GM12878 (cell line): ENCODE measurements at places on chromosomes 7 and 10.

DNA sequence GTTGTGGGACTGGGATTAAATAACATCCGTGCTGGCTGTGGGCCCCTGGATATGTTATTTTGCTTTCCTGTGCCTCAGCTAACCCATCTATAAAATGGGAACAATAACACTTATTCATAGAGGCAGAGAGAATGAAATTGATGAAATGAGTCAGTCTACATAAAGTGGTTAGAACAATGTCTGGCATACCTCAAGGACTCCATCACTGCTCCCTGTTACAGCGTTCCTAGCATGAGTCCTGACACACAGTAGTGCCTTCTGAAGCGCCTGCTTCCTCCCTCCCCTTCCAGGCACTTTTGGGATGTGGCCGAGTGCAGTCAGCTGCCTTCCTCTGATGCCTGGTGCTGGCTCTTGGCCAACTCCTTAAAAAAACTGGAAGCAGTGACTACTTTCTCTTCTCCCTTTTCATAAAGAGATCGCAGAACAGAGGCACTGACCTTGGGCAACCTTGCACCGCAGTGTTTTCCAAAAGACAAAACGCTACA, 108.4 kb upstream of the ZMIZ1 start:
- DNase-seq: no peak

DNA sequence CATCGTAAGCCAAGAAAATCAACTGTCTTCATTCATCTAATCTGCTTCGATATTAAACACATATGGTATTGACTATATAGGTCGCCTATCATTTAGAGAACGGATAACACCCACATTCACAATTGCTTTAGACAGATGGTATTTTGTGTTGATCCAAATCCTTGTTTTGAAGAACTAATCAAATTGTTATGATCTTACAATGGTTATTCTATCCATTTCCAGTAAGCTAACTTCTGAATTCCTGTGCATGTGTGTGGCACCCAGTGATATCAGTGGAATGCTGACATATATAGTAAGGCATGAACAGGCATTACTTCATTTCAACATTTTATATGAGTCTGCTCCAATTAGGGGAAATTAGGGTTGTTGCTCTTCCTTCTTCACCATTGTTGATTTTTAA, 98.8 kb downstream of the SEMA3E start:
- DNase-seq: no peak

DNA sequence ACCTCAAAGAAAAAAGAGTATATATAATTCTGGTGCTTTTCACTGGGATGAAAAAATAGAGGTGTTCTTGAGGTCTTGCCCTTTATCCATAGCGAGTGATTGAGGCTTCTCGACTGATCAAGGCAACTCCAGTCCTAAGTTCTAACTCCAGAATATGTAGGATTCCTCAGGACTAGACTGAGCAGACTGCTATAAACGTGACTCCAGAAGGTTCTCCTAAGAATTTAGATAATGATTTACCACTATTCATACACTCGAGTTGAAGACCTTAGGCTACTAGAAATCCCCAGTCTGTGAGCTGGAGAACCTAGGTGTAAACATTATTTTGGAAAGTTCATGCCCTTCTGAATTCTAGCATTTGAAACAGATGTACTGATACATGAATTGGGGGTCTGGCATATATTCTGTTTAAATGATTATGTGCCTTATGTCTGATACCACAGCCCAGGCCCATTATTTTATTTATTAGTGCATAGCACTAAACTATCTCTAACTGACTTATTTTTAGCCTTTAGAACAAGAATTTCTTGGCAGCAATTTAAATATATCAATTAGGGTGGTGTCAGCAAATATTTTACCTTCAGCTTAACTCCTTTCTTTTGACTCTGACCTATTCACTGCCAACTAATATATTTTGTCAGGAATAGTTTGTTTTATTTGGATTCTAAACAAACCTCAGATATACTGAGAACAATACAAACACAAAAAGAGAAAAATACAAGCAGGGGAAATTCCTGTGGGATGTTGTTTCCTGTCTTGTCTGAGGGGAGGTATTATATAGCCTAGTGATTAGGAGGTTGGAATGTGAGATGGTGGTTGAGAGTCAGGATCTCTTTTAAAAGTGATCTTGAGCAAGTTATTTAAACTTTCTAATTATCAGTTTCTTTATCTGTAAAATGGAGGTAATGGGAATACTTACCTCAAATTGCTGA, 75.8 kb downstream of the PODXL start:
- no peak for DNase-seq

DNA sequence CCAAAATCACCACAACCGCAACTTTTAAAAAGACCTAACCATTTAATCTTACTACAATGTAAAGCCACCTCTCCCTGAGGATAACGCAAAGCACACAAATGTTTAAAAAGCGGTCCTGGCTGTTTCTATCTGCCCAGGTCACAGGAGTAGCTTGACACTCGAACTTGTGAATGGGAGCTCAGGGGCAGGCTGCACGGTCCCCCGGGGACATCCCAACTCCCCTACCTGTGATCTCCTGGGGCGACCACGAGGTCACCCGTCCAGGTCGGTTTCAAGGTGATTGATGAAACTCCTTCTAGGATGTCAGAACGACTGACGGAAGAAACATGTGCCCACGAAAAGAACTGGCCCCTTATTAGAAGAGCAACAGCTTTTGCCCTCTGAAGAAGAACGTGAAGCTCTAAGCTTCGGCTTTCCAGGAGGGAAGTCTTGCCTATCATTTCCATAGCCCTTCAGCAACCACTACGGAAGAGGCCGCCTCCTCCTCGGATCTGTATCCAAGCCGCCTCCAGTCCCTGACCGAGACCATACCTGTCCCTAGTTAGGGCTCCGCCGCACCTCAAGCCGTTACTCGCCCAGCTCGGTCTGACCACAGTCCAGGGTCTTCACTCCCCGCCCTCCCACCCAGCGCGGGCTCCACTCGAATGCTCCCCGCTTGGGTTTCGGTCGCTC, 459 bp downstream of the CYCS start:
- DNase-seq: no peak

GRCh38 chr7:14858410-14858809, 44.1 kb downstream of the DGKB start:
- DNase-seq: no peak

- no peak for DNase-seq
These were observed 17.2 kb upstream of the CFAP46 start for GRCh38 chr10:132959559-132959961.

DNA sequence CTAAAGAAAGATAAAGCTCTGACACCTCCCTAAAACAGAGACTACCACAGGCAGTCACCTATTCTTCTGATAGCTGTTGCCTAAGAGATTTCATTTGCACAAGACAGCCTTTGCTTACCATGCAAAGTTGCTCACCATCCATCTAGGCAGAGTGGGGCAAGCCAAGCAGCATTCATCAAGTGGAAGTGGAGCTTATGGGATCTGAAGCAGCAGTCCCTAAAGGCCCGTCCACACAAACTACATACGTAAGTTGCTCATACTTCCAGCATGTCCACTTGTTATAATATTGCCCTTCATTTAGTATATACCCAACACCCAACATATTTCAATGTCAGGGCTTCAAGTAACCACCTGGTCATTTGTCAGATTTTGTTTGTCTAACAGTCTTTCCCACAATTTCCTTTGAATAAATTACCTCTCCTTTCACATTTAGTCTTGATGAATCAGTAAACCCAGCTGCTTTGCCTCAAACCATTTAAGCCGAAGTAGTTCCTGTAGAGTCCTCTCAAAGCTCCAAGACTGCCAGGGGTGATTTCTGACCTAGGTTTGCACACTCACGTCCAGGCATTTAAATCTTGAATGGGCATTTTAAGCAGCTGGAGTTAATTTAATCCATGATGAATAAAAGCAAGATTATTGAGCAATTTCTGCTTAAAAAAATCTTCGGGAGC, 67.9 kb downstream of the ATAD1 start:
- no peak for DNase-seq

- DNase-seq: no peak
These were observed 13.5 kb upstream of the GTPBP4 start for GRCh38 chr10:974785-975074.

- DNase-seq: no peak
These were observed 88.5 kb downstream of the NPTX2 start for GRCh38 chr7:98705626-98706025.

DNA sequence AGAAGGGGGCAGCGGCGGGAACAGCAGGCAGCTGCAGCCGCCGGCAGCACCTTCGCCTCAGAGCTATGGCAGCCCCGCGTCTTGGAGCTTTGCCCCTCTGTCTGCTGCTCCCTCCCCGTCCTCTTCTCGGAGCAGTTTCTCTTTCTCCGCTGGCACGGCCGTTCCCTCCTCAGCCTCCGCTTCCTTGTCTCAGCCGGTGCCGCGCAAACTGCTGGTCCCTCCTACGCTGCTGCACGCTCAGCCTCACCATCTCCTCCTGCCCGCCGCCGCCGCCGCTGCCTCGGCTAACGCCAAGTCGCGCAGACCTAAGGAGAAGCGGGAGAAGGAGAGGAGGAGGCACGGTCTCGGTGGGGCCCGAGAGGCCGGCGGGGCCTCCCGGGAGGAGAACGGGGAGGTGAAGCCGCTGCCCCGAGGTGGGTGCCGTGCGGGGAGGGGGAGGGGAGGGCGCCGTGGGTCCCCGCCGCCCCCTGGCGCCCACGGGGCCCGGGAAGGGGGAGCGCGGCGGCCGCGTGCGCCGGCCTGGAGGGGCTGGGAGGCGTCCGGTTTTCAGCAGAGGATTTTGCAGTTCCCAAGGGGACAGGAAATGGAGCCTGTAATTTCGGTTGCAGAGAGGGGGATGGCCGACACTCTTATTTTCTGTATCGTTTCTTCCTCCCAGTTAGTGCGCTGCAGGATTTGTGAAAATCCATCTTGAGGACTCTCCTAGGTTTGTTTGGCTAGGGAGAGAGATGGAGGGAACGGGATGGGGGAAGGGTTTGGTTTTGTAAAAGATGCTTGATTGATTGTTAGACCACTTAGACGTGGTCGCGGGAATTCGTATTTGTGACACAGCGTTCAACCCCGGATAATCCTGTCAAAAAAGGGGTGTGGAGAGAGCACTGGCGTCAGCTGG, 630 bp downstream of the RSBN1L start:
- DNase-seq: no peak

DNA sequence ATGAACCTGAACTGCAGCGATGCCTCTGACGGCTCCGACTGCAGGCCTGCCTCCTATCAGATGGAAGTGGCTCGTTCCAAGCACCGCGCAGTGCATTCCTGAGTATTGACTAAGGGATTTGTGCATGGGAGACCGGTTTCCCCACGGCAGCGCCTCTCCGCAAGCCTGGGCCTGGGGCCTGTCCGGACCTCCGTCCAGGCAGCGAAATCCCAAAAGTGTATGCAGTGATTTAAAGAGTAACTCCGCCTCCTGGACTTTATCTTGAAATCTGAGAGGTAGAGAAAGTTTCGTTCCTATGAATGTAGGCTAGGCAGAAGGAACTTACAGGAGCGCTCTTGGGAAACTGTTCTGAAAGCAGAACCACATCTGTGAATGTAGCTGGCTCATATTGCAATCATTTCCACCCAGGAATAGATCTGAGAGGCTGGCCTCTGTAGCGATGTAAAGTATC, 106.2 kb upstream of the CELF2 start:
- DNase-seq: no peak

- DNase-seq: no peak
These were observed 25.6 kb downstream of the CTNNA3 start for GRCh38 chr10:67670401-67670800.

DNA sequence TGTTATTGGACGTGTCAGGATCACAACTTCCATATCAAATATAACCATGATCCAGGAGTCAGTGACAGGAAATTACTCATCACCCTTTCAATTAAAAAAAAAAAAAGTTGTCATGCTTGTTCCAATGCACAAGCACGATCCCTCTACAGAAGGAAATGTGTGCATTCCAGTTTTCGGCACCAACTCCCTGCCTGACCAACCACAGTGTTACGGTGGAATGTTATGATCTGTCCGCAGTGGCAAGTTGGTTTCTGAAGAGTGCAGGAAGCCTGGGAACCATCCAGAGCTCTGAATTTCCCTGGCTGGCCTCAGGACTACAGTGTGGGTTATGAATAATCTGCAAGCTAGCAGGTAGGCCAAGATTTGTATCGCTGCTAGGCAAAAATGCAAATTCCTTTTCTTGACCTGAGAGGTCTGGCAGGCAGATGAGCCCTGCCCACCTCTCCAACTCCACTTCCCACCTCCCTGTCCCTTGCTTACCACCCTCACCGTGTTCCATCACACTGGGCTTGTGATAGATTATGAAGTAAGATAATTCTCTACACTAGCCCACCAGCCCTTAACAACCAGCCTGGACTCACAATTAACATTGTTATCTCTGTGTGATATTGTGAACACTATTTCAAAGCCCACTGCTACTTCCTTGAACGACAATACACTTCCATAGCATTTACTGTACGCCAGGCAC, 20.4 kb downstream of the FRMPD2 start:
- no peak for DNase-seq

- no peak for DNase-seq
These were observed 336.3 kb downstream of the PPP1R3A start for GRCh38 chr7:113582471-113582870.

GRCh38 chr10:102007796-102008195, 48.2 kb downstream of the ARMH3 start:
- no peak for DNase-seq

GRCh38 chr10:12934777-12935176, 66.7 kb downstream of the CCDC3 start:
- DNase-seq: no peak

DNA sequence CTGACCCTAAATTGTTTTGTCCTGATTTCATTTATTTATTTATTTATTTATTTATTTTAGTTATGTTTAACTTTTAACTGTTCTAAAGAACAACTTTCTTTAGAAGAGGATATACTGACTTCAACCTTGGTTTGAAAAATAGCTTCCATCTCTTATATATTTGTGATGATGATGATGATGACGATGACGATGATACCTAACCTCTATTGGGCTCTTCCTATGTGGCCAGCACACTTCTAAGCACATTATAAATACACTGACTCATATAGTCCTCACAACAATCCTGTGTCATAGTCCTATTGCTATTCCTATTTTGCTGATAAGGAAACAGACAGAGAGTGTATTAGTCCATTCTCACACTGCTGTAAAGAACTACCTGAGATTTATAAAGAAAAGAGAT, 162.9 kb upstream of the KIAA1217 start:
- DNase-seq: no peak
